NCI-H774 (cell line): ENCODE measurements at places on chromosomes 3 and 15.

GRCh38 chr15:38090678-38091077 is 156.2 kb downstream of the TMCO5A start:
- no peak for DNase-seq

- no peak for DNase-seq
Measured at GRCh38 chr3:175619369-175619768, 760.2 kb downstream of the NAALADL2 start.

DNA sequence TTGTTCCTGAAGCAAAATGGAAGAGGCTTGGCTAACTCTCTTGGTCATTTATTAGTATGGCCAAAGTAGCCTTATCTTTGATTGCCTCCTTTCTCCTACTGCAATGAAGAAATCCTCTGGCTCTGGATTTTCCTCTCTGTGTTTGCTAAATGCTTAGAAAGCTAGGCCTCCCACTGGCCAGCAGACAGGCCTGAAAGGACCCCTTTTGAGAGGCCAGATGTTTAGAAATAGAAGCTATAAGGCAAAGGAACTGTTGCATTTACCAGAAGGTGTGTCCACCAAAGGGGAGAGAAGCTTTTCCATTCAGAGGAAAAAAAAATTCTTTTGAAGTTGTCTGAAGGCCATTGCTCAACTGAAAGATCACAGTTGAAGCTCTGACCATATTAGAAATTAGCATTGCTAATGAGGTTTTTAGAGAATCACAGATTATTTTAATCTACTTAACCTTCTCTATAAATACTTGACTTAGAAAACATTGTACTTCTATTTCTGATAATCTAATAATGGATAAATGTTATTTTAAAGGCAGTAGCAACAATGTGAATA is 160.8 kb downstream of the SYNPR start:
- no peak for DNase-seq

DNA sequence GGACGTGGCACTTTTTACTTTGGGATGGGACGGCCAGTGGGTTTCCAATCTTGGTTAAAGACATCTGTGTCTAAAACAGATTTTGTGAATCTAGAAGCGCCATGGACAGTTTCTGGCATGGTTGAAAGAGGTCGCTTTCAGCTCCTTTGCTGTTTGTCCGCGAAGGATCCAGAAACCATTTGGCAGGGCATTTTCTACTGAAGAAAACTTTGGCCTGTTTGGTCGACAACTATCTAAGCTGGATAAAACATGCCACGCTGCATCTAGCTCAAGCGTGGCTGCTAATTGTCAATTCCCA is 730 bp upstream of the RORA start:
- DNase-seq, result no peak

DNA sequence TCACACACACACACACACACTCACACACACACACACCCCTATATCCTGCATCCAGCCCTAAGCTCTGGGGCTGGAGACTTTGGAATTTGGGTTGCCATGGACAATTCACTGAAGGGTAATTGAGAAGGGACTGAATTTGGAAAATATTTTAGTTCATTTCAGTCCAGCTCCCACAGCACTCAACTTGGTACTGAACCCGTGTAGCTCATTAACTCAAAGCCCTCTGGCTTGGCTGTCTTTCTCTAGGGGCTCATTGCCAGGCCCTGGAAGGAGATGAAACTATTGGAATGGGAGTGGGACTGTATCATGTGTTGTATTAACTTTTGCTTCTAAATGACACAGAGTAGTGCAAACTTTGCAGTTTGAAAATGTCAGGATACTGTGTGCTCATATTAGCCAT is 157.3 kb downstream of the EPHB1 start:
- no peak for DNase-seq

DNA sequence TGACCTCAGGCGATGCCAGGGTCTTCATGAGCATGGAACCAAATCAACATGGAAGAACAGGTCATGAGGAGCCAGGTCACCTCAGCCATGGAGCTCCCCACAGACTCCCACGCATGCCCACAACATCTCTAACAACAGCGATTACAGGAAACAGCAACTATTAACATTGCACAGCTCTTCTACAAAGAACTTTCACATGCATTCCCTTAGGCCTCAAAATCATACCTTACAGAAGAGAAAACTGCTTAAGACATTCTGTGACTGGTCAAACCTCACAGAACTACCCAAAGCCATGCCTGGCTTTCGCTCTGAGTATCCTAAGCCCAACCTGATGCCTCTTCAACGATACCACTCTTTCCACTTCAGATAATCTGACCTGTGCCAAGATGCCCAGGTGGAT is 117.8 kb downstream of the OXNAD1 start:
- DNase-seq, result no peak

DNA sequence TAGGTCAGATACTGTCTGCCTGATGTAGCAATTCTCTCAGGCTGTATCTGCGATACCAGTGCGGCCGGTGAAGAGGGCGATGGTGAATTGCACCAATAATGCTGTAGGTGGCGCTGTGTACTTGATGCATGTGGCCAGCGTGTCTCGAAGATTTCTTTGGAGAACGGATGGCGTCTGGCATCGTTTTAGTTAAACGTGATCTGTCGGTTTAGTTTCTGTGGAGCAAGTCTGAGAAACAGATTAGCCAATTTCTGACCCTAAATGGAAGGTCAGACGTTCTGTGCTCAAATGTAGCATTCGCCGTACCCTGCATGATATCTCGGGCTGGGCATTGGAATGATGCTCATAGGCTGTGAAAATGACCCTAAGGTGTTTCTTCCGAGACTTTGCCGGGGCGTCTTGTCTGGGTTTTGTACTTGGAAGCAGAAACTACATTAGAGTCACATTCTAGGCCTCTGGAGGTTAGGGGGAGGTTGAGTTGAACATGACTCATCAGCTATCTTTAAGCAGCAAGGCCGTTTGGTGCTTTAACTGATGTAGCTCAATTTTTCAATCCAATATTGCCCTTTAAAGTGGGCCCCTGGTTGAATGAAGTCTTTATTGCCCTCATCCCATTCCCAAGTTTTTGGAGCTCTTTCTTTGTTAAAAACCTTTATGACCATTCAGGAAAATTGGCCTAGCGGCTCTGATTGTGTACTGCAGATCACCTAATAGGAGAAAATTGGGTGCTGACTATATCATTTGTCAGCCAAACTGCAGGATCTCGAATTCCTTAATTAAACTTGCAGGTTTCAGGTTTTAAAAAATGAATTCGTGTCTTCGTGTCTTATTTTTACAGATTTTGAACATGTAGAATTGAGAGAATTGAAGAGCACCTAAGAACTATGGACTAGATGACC is 80.0 kb downstream of the SQOR start:
- peak; percentile 31 for DNase-seq

DNA sequence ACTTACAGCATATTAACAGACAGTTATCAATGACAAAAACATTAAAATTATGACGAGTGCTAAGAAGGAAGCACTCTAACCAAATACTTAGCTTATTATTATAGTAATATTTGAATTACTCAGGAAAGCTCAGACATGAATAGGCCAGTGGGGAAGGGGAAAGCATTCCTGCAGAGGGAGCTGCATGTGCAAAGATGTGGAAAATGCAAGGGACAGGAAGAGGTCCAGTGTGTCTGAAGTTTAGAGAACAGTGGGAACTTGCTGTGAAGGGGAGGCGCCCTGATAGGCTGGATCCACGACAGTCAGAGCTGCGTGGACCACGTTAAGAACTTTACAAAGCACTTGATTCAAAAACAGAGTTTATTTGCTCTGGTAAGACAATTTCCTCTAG is 1.2 kb upstream of the SPICE1 start:
- no peak for DNase-seq

DNA sequence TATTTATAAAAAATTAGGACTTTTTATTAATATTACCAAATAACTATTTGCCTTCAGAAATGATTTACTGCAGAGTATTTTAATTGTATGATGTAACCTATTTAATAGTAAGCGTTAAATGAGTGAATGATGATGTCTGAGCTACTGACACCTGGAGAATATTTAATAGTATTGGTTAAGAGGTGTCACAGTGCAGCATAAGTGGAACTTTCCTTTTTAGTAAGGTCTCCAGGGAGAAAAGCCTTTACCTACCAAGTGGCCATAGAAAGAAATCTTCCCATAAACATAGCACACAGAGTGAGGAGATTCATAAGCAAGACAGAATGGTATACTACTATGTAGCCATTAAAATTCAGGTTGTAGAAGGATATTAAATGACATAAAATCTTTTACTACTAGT is 441.7 kb downstream of the TBL1XR1 start:
- no peak for DNase-seq

DNA sequence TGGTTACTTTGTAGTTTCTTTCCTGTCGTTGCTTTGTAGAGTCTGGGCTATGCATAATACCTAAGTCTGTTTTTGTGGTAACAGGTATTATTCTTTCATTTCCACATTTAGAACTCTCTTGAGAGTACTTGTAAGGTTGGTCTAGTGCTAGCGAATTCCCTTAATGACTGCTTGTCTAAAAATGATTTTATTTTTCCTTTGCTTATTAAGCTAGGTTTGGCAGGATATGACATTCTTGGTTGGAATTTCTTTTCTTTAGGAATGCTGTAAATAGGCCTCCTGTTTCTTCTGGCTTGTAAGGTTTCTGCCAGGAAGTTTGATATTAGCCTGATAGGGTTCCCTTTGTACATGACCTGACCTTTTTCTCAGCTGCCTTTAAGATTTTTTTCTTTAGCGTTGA is 70.1 kb upstream of the SGO1 start:
- DNase-seq, result no peak

- DNase-seq, result no peak
Measured at GRCh38 chr3:183513046-183513706, 42.3 kb downstream of the KLHL6 start.

DNA sequence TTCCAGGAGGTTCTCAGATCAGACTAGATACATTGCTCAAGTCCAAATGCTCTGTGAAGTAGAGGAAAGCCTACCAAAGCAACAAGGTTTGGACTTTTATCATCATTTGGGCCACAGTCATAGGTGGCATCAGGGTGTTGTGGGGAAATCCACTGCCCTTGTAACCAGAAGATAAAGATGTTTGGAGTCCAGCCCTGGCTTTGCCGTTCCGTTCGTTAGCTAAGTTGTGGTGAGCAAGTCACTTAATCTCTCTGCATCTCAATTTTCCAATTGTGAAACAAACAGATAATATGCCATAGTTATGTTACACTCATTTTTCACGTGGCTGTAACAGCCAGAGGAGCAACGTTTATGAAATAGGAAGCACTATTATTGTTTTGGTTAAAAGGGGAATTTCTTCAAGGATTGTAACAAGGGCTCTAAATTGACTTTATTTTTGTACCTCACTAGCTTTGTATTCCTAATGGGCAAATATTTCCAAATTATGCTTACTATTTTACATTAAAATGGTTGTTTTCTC is 125.6 kb downstream of the CD47 start:
- no peak for DNase-seq

DNA sequence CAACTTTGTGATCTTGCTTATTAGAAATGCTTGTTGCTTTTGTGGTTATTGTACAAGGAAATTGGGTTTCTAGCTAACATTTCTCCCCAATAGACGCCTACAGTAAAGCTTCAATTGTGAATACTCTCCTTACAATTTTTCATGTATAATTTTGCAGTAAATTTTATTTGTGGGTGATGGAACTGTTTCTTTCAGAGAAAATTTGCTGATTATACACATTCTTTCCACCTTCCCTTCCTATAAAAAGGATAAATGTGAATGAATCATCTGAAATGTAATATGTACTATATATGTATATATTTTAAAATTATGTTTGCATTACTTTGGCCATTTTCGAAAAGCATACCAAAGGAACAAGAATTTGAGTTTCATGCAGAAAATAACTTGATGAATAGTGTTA is 162.7 kb upstream of the CRBN start:
- DNase-seq, result no peak

- no peak for DNase-seq
Measured at GRCh38 chr3:149702691-149703441, 45.0 kb upstream of the WWTR1 start.

GRCh38 chr3:23324745-23325144 is 121.6 kb downstream of the UBE2E2 start:
- no peak for DNase-seq

- DNase-seq, result no peak
Measured at GRCh38 chr15:55255714-55256113, 33.9 kb downstream of the RAB27A start.

- DNase-seq, result no peak
Measured at GRCh38 chr3:38609386-38610111, 39.9 kb downstream of the SCN5A start.

GRCh38 chr3:108127301-108127988 is 36.6 kb upstream of the CD47 start:
- peak; percentile 7 for DNase-seq

DNA sequence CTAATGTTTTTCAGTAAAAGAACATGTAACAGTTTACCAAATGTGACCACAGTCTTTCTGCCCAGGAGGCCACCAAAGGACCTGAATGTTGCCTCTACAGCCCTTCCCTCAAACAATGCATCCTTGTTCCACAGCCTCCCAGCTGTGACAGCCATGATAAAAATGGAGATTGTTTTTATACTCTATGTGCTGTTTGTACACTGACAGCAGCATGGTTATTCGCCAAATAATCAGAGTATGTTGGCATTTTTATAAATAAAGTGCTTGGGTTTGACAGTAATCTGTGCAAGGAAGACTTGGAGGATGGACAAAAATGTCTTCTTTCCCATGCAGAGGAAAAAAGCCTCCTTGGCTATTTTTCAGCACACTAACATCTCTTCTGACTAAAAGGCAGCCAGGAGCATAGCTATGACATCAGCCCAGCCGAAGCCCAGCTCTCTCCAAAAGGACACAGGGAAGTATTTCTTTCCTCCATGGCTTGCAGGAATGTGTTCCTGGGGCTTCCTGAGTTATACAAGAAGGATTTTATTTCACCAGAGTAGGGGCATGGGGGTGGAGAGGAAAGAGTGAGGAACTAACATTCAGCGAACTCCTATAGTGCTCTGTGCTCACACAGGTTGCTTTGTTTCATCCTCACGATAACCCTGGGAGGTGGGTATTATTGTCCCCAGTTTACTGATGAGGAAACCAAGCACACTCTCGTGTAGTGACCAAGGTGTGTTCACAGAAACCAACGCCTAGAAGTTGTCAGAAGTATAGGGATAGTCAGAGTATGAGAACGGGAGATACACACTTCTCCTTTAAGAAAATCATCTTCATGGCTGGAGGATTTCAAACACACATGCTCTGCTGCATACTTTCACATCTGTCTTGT is 339.7 kb downstream of the MECOM start:
- DNase-seq, result no peak

DNA sequence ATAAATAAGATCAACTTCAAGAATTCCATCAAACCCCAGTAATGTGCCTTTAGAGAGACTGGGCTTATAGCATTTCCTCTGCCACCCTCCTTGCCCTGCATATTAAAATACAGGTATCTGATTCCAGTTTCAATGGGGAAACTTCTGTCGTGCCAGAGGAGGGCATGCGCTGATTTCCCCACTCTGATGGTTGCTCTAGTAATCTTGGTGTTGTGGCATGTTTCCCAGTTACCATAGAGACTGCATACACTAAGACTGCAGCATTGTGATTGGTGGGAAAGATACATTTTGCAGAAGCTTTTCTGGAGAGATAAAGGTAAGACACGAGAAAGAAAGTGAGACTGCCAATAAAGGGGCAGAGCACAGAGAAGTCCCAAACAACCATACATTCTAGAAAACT is 225.6 kb downstream of the TIGIT start:
- no peak for DNase-seq

- DNase-seq, result no peak
Measured at GRCh38 chr3:126961791-126962461, 21.0 kb upstream of the PLXNA1 start.
